ENCODE measurements at places on chromosomes 7 and 10. TPM values are rescaled to one million over a fixed set of nuclear protein-coding genes. Genes with fewer than 3 reads are reported as not detected.

DNA sequence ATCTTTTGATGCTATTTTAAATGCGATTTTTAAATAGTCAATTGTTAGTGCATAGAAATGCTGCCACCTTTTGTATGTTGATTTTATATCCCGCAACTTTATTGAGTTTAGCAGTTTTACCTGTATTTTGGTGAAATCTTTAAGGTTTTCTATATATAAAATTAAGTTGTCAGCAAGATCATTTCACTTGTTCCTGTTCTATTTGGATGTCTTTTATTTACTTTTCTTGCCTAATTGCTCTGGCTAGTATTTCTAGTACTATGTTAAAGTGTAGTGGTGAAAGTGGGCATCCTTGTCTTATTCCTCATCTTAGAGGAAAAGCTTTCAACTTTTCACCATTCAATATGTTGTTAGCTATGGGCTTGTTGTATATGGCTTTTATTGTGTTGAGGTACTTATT is 813.3 kb upstream of the CELF2 start:
- DNase-seq = no peak

ZC3HAV1L gene
- 14.3 TPM for polyA plus RNA-seq

- no peak for DNase-seq
These were observed 35.7 kb downstream of the WIPI2 start for GRCh38 chr7:5225616-5226290.

GRCh38 chr10:24289235-24289634 is 80.3 kb downstream of the KIAA1217 start:
- DNase-seq = no peak

DNA sequence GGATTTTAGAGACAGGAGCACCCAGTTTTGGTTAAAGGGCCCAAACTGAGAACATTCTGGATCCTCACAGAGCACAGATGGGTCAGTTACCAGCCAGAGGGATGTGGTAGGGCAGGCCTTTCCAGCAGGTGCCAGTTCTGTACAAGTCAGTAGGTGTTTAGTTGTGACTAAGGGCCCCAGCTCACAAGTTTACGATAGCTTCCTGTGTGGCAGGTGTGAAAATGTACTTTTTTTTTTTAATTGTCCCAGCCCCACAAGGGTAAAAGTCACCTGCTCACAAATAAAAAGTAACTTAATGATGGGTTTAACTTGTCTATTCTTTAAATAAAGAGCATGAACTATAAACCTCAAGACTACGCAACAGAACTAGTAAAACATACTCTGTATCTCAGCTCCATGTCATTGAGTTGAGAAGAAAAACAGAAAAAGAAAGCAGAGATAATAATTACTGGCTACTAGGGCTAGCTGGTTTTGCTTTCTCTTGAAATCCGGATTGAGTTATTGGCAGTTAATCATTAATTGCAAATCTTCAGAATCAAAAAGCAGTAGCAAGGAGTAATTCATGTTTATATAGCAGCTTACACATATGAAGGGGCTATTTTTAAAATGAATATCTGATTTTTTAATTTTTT is 15.4 kb downstream of the NFE2L3 start:
- no peak for DNase-seq

- DNase-seq = no peak
These were observed 22.1 kb upstream of the LMOD2 start for GRCh38 chr7:123633553-123633952.

- DNase-seq = no peak
These were observed 521 bp downstream of the LIMK1 start for GRCh38 chr7:74083928-74084721.

TRIM73 gene
- polyA plus RNA-seq = 3.3 TPM

GRCh38 chr7:657565-658119 is 68.9 kb upstream of the DNAAF5 start:
- DNase-seq = peak; percentile 44

DNA sequence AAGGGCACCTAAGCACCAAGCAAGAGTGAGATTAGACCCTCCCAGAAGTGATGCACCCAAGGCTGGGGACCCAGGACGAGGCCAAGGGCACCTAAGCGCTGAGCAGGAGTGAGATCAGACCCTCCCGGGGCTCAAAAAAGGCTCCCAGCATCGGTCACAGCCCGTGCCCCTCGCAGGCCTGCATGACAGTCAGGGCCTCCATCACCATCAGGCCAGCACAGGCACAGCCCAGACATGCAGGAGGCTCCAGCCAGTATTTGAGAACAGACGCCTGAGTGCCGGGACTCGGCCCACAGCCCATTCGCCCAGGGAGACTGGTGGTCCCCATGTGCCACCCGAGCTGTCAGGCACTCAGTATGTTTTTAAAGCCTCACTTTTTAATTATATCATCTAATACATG is 595.9 kb downstream of the PTPRN2 start:
- DNase-seq = no peak

CFAP43 gene
- polyA plus RNA-seq = 14.6 TPM

MKI67 gene
- 47.5 TPM for polyA plus RNA-seq

DNA sequence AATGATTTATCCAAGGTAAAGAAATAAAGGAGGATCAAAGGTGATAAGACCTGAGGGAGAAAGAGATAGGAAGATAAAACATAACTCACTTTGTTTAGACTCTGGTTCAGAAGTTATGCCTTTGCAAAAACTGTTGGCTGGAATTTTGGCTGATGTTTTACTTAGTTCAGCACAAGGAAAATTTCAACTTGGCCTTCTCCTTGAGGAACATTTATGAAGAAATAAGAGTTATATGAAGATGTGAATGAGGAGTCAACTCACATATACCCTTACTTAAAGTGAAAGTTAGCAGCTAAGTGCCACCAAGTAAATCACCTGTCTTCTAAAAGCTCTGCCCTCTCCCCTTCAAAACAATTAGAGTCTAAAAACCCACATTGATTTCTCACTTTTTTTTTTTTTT is 39.7 kb upstream of the COL1A2 start:
- no peak for DNase-seq

- DNase-seq = no peak
These were observed 6.4 kb downstream of the ATE1 start for GRCh38 chr10:121921238-121921931.

- DNase-seq = no peak
These were observed 251.7 kb downstream of the KLF6 start for GRCh38 chr10:3533296-3533695.

SLC39A12 gene
- polyA plus RNA-seq = not detected

DNA sequence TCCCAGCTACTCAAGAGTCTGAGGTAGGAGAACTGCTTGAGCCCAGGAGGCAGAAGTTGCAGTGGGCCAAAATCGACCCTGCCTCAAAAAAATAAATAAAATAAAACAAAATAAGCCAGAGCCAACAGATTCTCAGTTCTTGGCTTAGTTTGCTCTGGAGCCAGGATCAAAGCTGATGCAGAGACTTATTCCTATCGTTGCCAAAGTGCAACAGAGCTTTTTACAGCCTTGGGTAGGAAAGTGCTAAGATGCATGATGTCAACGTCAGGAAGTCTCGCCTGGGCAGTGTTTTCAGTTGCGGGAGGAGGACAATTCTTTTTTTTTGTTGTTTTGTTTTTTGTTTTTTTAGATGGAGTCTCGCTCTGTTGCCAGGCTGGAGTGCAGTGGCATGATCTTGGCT is 43.8 kb upstream of the CYTH3 start:
- DNase-seq = no peak

PLEKHS1 gene
- polyA plus RNA-seq = not detected

GRCh38 chr10:103550229-103550628 is 56.7 kb downstream of the NEURL1 start:
- no peak for DNase-seq

- no peak for DNase-seq
These were observed 5.8 kb upstream of the SAMD8 start for GRCh38 chr10:75105576-75106197.

DNA sequence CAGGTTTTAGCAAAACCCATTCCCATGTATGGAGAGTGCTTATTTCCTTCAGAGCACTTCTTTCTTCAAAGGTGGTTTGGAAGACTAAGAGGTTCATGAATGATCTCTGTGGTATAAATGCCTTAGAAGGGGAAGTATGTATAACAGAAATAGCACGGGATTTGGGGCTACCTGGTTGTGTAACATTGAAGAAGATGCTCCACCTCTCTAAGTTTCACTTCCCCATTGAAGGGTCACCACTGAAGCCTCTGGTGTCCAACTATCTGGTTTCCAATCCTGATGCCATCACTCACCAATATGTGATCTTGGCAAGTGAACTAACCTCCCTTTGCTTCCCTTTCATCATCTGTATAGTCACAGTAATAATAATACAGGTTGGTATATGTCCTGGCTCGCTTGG is 37.2 kb downstream of the CYCS start:
- no peak for DNase-seq

PCDH15 gene
- 5.1 TPM for polyA plus RNA-seq
